GM18507 (cell line): ENCODE measurements at places on chromosomes 12 and 14.

DNA sequence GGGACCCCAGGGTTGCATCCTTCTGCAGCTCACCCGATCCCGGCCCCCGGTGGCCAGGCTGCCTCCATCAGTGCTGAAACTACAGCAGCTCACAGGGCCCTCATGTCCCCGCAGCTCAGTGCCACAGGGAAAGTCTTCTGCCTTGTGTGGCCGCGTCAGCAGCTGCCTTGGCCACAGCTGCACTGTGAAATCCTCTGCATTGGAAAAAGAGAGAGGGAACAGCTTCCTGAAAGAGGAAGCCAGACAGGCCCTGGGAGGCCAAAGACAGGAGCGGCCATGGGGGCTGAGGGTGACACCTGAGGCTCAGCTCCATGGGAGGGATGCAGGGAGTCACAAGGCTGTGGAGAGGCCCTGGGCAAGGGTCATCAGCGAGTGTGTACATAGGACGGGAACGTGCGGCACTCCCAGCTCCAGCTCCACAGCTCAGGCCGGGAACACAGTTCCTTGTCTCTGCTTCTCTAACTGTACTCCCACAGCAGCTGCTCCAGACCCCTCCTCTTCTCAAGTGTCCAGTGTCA is 32.7 kb downstream of the PARP2 start:
- DNase-seq: no peak

- DNase-seq: no peak
Observed at GRCh38 chr12:8829621-8830020, 7.2 kb downstream of the A2ML1 start.

DNA sequence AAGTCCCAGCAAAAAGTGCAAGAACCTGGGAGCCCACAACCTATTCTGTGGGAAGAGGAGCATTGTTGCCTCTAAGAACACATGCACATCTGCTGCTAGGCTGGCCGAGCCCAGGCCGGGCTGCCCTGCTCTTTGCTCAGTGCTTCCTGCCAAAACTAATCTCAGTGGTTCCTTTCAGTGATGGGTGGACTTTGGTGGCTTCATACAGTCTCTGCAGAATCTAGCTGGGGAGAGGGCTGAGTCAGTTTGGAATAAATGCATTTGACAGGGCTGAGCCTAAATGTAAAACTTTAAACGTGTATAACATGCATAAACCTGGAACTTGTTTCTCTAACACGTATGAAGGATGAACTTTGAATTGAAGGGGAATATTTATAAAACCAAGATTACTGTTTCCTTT is 44.6 kb downstream of the CCDC177 start:
- no peak for DNase-seq

GRCh38 chr12:69438539-69438938 is 31.6 kb upstream of the FRS2 start:
- no peak for DNase-seq

GRCh38 chr12:62657363-62657632 is 190.7 kb downstream of the MON2 start:
- no peak for DNase-seq

- no peak for DNase-seq
Observed at GRCh38 chr12:124233846-124234640, 60.9 kb upstream of the RFLNA start.

DNA sequence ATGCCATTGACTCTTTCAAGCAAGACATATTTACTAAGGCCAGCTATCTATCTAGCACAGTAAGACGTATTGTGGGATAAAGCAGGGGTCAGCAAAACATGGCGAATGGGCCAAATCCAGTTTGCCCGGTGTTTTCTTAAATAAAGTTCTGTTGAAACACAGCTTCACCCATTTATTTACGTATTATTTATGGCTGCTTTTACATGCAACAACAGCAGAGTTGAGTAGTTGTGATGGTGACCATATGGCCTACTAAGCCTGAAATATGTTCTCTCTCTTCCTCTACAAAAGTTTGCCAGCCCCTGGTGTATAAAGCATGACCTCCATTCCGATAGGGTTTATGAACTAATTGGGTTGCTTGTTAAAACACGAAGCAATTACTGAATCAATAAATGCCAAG is 322.1 kb downstream of the CCDC91 start:
- no peak for DNase-seq

DNA sequence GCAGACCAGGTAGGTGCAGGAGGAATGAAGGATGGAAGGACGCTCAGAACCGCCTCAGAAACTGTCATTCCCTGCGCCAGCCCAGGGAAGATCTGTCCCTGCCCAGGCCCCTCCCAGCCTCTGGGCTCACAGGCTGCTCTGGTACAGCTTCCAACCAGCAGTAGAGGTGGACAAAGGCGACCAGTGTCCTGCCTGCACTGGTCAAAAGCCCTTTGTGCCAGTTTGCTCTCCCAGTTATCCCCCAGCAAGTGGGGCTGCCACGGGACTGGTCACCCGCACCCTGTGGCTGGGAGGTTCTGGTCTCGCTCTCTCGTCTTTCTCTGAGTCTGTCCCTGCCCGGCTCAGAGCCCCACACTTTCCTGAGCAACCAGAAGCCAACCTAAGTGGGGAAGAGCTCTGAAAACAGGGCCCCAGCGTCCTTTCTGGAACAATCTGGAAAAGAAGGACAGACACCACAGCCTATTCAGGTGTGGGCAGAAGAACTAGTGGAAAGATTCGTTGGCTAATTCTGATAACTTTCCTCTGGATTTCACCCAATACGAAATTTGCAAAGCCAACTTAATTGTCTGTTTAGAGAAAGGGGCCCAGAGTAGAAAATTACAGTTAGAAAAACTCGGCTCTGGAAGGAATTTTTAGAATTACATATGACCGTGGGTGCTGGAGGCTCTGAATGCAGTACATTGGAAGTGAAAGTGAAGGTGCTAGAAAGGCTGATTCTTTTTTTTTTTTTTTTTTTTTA is 21.7 kb downstream of the SNRNP35 start:
- no peak for DNase-seq

- no peak for DNase-seq
Observed at GRCh38 chr12:70327541-70327940, 38.5 kb upstream of the KCNMB4 start.

- no peak for DNase-seq
Observed at GRCh38 chr14:71438684-71439083, 493.5 kb upstream of the RGS6 start.

DNA sequence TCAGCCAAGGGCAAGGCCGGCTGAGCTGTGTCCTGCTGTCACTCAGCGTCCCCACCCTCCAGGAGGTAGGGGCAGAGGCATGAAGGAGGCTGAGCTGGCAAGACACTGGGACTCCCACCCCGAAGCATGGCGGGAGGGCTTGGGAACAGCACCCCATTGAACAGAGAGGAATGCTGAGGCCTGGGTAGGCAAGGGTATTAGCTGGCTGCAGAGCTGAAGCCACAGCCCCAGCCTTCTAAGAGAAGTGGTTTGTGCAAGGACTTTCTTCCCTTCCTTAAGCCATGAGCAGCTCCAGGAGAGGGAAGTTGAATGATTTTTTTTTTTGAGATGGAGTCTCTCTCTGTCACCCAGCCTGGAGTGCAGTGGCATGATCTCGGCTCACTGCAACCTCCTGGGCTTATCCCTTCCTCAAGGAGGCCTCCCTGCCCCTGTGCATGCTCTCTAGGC is 6.6 kb upstream of the CFAP73 start:
- no peak for DNase-seq

- DNase-seq: no peak
Observed at GRCh38 chr12:6850796-6851152, 312 bp downstream of the CDCA3 start.

- DNase-seq: no peak
Observed at GRCh38 chr14:58557242-58557641, 80.5 kb upstream of the DACT1 start.

- no peak for DNase-seq
Observed at GRCh38 chr12:64696080-64696741, 63.0 kb downstream of the GNS start.

DNA sequence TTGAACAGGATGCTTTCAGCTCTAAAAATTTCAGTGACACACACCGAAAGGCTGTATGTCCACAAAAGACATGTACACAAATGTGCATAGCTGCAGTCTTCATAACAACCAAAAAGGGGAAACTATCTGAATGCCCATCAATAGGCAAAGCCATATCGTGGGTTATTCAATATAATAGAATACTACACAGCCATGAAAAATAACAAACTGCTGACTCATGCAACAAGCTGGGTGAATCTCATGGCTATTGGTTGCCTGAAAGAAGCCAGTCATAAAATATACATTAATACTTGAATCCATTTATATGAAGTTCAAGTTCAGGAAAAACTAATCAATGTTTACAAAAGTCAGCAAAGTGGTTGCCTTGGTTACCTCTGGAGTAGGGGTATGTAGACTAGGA is 58.4 kb upstream of the RIN3 start:
- DNase-seq: no peak

DNA sequence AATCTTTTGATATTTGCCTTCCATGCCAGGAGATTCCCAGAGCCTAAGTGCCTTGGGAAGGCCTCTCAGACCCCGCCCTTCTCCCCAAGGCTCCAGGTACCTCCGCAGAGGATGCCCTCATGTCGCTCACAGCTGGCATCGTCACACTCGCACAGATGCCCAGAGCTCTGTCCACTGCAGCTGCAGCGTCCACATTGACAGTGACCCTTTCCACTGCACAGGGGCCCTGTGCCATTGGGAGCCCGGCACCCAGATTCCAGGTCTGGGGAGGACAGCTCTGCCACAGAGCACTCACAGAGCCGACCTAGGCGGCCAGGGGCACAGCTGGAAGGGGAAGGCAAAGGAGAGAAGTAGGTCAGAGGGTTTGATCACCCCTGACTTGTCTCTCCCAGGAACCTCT is 12.3 kb upstream of the CSAD start:
- no peak for DNase-seq

GRCh38 chr14:49865431-49865859 is 12.9 kb upstream of the NEMF start:
- DNase-seq: no peak

- DNase-seq: no peak
Observed at GRCh38 chr12:122205053-122205925, 1.8 kb downstream of the B3GNT4 start.

DNA sequence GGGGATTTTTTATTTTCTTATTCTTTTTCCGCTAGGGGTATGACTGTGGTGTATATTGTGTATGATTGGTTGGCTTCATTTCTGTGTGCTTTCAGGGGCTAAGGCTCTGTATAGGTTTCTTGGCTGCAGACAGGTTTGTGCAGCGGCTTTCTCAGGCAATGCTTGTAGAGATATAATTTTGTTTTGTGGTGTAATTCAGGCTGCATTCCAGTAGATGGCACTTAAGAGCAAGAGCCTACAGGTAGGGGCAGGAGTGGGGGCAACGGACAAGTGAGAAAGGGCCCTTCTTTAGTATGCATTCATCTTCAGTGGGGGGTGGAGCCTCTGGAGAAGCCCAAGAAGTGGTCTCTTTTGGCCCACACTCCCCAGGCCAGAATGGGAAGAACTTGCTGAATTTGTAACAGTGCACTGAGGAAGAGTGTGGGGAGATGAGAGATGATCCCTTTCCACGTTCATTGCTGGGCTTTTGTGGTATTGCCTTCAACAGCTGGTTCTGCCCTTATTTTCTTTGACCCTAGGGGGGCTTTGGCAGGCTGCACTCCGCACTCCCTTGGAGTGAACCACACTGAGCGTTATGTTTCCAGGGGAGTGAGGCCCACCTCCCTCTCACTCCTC is 78.6 kb downstream of the IFNG-AS1 start:
- DNase-seq: no peak

GRCh38 chr14:31947680-31948595 is 129.2 kb upstream of the ARHGAP5 start:
- no peak for DNase-seq

- no peak for DNase-seq
Observed at GRCh38 chr12:121797937-121798786, 4.7 kb upstream of the RHOF start.

DNA sequence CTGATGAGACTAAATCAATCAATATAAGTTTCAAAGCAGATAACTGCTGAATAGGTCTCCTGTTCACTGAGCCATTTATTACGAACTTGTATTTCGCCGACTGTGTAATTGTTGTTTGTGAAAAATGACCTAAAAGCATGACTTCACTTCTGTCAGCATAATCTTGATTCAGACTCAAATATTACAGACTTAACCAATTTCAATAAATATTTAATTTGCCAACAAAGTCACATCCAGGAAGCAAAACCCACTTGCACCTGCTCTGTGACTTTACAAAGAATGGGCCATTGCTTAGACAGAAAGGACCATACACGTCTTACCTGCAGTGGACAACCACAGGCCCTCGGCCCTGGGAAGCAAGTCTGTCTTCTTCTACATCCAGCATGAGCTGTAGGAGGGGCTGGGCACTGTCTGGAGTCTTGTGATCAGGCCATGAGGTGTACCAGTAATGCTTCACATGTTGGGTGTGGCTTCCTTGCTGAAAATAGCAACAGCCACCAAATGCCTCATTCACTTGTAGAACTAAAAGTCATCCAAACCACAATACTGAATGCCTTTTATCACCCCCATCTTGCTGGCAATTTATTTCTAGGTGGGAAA is 23.5 kb upstream of the PTPRB start:
- no peak for DNase-seq

GRCh38 chr12:46675736-46676135 is 150.1 kb downstream of the SLC38A4 start:
- no peak for DNase-seq

DNA sequence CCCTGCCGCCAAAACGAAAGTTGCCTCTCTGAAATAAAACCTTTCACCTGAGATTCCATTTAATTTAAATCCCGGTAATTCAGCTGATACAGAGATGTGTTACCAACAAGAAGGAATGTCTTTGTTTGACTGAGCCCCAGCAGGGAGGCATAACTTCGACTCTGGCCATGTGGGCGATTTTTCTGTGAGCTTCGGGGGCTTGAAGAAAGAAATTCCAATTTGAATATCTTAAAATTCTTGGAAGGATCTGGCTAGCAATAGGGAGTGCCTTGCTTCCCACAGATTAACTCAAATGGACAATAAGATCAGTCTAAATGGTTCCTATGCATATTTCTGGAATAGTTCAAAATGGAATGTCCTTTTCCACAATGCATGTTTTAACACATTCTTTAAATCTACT is 252.5 kb upstream of the TMPO start:
- no peak for DNase-seq

- no peak for DNase-seq
Observed at GRCh38 chr12:45540661-45541341, 188.7 kb upstream of the ARID2 start.

GRCh38 chr14:27995691-27996090 is 770.9 kb upstream of the FOXG1 start:
- DNase-seq: no peak

GRCh38 chr12:31034372-31034771 is 39.3 kb upstream of the DDX11 start:
- no peak for DNase-seq

DNA sequence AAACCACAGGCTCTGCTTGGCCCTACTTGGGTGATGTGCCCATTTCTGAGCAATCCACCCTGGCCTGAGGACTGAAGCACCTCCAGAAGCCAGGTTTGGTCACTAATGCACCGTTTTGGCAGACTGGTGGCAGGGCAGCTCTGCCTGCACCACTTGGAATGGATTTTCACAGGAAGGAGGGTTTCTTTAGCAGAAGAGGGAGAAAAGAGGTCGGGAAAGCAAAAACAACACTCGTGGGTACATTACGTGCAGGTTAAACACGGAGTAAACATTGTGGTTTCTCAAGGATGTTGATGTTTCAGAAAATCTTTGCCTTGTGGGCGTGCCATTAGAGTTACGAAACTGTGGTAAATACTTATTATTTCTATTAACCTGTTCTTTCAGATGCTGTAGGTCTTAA is 70.8 kb downstream of the KCNA5 start:
- no peak for DNase-seq

- no peak for DNase-seq
Observed at GRCh38 chr12:78878866-78879265, 14.3 kb downstream of the SYT1 start.
